ENCODE measurements at places on chromosomes 2 and 18.

GRCh38 chr2:151973901-151974199 lies 125.0 kb downstream of the CACNB4 start:
- no peak for DNase-seq

GRCh38 chr2:236912326-236913120 lies 173.2 kb upstream of the COPS8 start:
- no peak for DNase-seq

DNA sequence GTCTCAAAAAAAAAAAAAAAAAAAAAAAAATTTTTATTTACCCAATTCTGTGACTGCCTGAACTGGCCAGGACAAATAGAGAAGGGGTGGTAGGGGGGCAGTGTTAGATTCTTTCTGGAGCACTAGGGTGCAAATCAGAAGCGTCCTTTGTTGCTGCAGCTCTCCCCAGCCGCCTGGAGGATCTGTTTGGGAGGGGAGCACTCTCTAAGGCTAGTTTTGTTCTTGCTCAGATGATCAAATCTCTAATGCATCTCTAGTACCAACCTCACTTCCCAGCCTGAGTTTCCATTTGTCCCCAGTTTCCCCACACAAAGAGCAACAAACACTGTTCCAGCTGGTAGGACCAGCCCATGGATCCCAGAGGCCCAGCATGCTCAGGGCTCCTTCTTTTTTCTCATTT lies 83.0 kb downstream of the GBX2 start:
- no peak for DNase-seq

- no peak for DNase-seq
Measured at GRCh38 chr2:24105816-24106215, 17.3 kb downstream of the PFN4 start.

- DNase-seq: no peak
Measured at GRCh38 chr2:28004086-28004485, 113.6 kb downstream of the BABAM2 start.

- DNase-seq: no peak
Measured at GRCh38 chr2:234060236-234060635, 9.7 kb downstream of the SPP2 start.

DNA sequence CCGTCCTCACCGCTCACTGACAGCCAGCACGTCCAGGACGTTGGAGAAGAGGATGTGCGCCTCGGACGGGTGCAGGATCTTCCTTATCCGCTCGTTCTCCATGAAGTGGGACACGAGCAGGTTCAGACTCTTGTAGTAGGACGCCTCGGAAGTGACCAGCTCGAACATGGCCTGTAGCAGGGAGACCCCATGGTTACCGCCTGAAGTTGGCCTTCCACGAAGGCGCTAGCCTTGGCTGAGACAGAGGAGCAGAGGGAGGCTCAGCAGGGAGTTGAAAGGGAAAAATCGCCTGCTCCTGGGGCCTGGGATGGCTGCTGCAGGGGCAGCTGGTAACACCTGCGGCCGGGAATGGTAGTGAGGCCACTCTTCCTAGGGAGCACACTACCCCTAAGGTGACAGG lies 24.7 kb downstream of the SNORC start:
- DNase-seq: no peak

GRCh38 chr2:71629273-71629672 lies 175.9 kb downstream of the DYSF start:
- DNase-seq: no peak

DNA sequence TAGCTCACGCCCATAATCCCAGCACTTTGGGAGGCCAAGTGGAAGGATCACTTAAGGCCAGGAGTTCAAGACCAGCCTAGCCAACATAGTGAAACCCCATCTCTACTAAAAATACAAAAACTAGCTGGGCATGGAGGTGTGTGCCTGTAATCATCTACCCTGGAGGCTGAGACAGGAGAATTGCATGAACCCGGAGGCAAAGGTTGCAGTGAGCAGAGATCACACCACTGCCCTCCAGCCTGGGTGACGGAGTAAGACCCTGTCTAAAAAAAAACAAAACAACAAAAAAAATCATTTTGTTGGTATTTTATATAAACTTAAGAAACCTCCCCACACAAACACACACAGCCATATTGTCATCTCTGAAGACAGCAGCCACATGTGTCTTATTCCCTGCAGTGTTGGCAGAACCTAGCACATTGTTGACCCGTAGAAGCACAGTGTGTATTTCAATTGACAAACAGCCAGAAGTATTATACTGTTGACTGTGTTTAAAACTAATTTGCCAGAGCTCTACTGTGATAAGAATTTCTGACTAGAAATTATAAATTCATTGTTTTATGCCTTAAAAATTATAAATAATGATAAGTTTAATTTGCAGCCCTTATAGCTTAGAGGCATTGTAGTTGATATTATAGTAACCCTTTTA lies 68.1 kb downstream of the DNAJC10 start:
- DNase-seq: no peak

DNA sequence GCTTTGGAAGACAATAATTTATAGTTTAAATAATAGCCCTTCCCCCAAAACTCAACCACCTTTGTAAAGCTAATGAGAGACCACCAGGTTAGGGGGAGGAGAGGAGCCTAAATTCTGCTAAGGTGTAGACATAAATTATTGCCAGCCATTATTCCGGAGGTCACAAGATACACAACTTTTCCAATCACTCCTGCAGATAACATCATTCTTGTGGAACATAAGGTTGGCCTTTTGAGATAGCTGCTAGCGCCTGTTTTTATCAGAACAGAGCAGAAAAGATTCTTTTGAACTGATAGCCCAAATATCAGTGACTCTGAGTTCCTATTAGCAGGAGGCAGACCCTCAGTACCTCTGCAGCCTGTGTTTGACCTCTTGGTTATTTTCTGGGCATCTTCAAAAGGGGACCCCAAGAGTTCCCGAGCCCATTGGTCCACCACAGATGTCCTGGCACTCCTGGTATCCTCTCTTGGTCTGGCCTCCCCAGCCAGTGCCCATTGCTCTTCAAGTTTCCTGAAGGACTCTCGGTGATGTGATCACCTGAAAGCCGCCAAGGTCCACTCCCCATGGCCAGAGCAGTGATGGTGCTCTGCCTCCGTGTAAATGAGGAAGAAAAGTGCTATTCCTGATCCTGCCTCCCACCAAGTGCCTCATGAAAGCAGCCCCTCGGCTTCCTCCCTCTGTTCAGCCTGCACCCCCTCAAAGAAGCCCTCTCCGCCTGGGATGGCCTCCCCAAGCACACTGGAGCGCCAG lies 38.5 kb upstream of the LAPTM4A start:
- DNase-seq: no peak

DNA sequence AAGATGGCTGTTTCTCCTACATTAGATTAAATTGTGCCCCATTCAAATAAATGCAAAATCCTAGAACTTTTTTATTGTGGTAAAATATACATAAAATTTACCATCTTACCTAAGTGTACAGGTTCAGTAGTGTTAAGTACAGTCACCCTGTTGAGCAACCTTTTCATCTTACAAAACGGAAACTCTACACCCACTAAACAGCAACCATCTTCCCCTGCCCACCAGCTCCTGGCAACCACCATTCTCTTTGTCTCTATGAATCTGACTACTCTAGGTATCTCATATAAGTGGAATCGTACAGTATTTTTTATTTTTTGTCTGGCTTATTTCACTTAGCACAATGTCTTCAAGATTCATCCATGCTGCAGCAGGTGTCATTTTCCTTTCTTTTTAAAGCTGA lies 53.0 kb downstream of the ASXL2 start:
- DNase-seq: no peak

DNA sequence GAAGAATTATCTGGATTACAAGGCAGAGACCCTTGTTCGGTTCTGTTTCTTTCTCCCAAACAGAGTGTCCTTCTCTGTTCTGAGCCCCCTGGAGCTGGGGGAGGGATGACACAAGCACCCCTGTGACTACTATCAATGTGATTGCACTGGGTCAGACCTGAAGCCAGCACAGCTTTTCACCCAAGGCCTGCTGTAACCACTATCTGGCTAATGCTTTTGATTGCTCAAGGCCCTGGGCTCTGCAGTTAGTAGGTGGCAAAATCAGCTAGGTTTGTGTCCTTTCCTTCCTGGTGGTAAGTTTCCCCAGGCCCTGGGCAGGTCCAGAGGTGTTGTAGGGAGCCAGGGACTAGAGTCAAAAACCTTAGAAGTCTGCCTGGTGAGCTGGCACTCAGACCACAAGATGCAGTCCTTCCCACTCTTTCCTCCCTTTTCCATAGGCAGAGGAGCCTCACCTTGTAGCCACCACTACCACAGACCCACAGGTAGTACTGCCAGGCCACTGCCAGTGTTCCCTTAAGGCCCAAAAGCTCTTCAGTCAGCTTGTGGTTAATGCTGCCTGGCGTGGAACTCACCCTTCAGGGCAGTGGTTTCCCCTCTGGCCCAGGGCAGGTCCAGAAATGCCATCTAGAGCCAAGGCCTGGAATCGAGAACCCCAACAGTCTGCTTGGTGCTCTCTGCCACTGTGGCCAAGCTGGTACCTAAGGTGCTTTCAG lies 83.0 kb downstream of the FAM117B start:
- no peak for DNase-seq

- DNase-seq: no peak
Measured at GRCh38 chr18:25350489-25351251, 1.3 kb downstream of the ZNF521 start.

DNA sequence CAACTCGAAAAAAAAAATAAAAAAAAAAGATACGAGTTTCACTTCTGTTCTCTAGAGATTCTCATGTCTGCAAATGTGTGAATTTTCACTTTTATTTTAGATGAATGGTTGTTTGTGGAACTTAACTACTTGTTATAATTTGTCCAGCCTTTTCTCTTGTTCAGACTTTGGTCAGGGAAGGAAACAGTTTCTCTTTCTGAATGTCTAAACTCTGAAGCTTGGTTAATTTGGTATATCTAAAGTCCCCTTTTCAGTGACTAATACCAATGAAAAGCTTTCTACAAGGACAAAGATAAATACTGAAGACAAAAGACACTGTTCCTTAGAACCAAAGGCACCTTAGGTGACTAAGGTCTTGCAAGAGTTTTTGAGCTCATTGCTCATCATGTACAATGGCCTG lies 144.4 kb upstream of the PIEZO2 start:
- no peak for DNase-seq

GRCh38 chr2:77271262-77271661 lies 250.9 kb downstream of the LRRTM4 start:
- DNase-seq: no peak

- no peak for DNase-seq
Measured at GRCh38 chr18:78884502-78884901, 95.1 kb upstream of the SALL3 start.

DNA sequence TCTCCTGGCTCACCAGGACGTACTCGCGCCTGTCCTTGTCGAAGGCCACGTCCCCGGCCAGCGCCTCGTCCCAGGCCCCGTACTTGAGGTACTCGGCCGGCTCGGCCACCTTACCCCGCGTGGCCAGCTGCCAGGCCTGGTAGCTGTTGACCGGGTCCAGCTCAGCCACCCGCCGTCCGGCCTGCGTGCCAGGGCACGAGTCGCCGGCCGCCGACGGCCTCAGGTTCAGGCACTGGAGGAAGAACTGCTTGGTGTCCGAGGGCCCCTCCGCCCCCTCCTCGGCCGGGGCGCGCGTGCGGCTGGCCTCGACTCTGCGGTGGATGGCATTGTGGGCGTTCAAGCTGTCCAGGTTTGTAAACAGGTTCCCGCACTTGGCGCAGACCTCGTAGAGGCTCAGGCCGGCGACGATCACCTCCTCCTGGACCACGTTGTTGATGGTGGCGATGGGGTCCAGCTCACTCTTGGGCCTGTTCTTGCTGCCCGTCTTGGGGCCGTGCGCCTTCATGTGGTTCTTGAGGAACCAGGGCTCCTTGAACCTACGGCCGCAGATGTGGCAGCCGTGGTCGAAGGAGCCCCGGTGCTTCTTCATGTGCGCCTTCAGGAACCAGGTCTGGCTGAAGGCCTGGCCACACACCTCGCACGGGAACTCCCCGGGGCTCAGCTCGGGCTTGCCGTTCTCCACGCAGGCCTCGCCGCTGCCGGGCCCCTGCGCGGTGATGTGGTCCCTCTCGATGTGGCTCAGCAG lies 53.2 kb downstream of the ZNF516 start:
- no peak for DNase-seq

GRCh38 chr2:107712857-107713256 lies 113.8 kb upstream of the RGPD4 start:
- no peak for DNase-seq

- DNase-seq: no peak
Measured at GRCh38 chr2:88530081-88530480, 77.6 kb upstream of the FOXI3 start.

- no peak for DNase-seq
Measured at GRCh38 chr18:21242780-21243401, 859 bp downstream of the GREB1L start.

DNA sequence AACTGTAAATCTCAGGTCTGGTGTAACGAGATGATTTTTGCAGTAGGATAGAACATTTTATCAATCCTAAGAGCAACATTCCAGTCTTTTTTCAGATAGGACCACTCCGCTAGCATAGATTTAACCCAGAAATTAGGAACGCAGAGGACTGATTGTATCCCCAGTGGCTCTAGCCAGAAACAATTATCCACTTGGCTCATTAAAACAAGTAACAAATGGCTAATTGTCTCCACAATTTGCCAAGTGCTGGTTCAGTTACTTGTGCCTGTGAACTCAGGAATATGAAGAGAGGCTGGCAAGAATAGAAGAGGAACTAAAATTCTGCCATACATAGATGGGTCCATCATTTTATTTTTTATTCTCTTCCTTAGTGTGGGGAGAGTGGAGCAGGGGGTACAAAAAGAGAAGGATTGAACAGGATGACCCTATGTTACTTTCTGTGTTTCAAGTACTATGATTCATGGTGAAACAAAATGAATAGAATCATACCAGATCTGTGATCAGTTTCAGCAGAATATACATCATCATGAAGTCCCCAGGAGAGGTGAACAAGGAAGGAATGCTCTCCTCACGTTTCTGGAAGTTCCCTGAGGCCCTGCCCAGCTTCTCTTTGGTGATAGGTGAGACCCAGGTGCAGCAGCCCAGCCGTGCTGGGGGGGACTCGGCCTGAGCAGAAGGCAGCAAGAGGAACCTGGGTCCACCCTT lies 121.6 kb downstream of the ARL4C start:
- no peak for DNase-seq

- DNase-seq: no peak
Measured at GRCh38 chr2:44109166-44109565, 59.5 kb upstream of the PPM1B start.

DNA sequence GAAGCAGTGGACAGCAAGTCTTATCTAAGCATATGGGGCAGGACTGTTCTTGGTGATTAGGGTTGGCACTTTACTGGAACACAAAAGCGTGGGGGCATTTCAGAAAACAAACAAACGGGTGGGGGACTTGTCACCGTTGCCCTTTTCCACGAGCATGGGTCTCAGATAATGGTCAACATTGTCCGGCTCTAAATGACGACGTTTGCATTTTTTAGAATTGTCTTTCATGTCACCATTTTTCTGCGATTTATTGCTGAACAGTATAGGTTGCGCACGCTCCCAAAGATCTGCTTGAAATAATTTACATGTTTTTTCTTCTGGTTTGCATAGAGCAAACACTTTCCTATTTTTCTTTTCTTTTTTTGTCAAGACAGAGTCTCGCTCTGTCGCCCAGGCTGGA lies 46.6 kb upstream of the TBC1D8 start:
- no peak for DNase-seq

GRCh38 chr18:68456985-68457384 lies 257.9 kb downstream of the TMX3 start:
- DNase-seq: no peak

- DNase-seq: no peak
Measured at GRCh38 chr2:218370410-218371063, 11.5 kb upstream of the SLC11A1 start.

- DNase-seq: no peak
Measured at GRCh38 chr2:241225545-241225944, 37.1 kb downstream of the ANO7 start.

- no peak for DNase-seq
Measured at GRCh38 chr2:151241224-151241623, 20.4 kb downstream of the RBM43 start.

- no peak for DNase-seq
Measured at GRCh38 chr2:37274359-37274965, 43.0 kb downstream of the NDUFAF7 start.

Data from iPS DF 19.7 (cell line).